Epithelial cell of proximal tubule (primary cell): ENCODE measurements at places on chromosomes 1 and 21.
A peak's percentile ranks its signal among the peaks of the same experiment; 100 is the strongest.

DNA sequence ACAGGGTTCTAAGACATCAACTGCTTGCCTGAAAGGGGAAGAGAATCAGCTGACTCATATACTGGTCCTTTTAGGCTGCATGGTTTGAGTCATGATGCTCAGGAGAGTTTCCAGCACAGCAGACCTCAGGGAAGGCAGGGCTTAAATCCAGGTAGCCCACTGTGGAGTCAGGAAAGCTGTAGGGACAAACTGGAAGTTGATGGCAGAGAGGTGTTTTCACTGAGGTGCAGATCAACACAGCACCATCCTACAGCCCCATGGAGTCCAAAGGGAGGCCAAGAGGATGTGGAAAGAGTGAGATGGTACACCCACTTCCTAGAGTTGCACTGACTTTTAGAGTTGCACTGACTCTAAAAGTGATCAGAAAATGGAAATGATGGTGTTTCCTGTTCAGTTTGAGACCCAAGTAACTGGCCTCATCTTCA lies 252.4 kb upstream of the DUSP10 start:
- no peak for DNase-seq

- no peak for DNase-seq
These were observed 348.7 kb downstream of the RWDD3 start for GRCh38 chr1:95582746-95583145.

- no peak for DNase-seq
These were observed 135.3 kb downstream of the GDAP2 start for GRCh38 chr1:117794073-117794472.

DNA sequence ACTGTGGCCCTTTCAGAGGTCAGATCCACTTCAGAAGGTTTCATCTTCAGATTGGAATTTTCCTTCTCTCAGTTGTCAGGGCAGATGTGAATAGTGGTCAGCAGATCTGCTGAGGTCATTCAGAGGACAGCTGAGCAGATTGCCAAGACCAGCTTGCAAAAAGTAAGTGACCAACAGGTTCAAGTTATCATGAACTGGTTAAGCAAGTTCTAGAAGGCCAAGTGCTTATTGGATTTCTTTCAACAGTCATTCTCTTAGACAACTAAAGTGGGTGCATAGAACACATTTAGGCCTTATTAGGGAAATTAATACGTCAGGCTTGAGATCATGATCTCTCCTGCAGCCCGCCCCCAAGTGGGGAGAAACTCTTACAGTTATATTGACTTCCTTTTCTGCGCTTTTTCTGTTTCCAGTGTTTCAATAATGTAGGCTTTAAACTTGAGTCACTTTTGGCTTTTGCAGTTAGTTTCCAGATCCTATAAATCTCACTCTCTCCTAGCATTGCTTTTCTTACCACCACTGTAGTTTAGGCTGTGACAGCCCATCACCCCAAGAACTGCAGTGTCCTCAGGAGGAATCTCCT lies 96.4 kb downstream of the C1orf21 start:
- DNase-seq: peak; percentile 23

GRCh38 chr1:26697978-26698849 lies 2.4 kb downstream of the ARID1A start:
- DNase-seq: peak; percentile 87

- no peak for DNase-seq
These were observed 836.1 kb upstream of the ADAMTS5 start for GRCh38 chr21:27802816-27803475.

GRCh38 chr1:36755303-36756230 lies 272.9 kb upstream of the CSF3R start:
- DNase-seq: no peak

DNA sequence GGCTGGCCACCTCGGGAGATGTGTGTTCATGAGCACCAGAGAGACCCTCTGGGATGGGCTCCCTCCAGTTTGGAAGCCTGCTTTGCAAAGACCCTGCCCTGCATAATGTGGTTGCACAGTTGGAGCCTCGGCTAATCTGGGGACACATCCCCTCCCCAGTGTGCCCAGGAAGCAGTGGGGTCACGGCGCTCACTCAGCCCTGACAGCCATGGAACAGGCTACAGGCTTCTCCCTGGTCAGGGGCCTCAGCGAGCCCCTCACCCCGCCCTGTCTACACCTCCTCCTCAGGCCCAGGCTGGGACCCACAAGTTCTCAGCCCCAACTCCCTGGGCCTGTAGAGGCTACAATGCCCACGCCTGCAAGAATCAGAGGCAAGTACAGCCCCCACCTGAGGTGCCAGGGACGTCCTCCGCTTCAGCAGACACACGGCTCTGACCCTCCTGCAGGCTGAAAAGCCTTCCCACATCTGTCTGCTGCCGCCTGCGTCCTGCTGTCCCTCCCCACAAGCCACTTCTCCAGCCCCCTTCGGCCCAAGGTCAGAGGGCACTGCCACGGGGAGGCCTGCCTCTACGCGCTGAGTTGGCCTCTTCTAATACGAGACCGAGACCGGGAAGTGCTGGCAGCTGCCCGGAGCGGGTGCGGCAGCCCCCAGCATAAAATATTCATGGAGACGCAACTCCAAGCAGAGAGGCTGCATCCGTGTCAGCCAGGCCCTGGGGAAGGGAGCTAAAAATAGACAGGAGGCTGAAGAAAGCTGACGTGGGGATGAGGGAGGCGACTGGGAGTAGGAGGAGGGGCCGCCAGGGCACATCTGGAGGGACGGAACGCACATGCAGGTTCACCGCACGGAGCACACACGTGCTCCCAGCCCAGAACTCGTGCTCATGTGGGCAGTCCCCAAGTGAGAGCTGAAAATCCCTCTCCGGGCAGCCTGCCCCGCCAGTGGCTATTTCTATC lies 15.2 kb upstream of the GPR153 start:
- DNase-seq: no peak

GRCh38 chr1:16099412-16099811 lies 26.0 kb upstream of the FAM131C start:
- DNase-seq: no peak

DNA sequence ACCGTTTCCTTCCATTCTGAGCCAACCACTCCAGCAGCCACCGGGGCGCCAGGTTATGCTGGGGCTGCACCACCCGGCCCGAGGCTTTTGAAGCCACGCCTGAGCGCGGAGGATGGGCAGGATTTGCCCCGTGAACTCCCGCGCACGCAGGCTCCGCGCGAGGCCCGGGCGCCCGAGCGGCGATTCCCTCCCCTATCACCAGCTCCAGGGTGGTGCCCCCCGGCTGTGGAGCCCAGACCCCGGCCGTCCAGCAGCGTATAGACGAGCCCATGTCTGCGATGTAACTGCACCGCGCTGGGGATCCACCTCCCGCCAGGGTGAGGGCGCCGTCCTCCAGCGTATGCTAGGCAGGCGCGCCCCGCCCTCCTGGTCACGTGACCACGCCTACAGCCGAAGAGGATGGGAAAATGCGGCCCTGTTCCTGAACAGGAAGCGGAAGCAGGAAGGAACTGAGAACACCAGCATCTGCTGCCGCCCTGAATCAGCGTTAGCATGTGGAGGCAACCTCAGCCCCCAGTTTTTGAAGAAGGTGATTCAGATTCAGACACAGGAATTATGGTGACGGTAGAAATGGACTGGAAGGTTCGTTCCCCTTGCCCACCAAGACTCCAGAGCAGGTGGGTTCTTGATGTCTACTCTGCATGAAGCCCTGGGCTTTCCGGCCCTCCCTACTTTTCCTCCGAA lies 46.0 kb downstream of the VPS26C start:
- DNase-seq: no peak

- DNase-seq: no peak
These were observed 14.3 kb downstream of the KCNT2 start for GRCh38 chr1:196593955-196594354.

DNA sequence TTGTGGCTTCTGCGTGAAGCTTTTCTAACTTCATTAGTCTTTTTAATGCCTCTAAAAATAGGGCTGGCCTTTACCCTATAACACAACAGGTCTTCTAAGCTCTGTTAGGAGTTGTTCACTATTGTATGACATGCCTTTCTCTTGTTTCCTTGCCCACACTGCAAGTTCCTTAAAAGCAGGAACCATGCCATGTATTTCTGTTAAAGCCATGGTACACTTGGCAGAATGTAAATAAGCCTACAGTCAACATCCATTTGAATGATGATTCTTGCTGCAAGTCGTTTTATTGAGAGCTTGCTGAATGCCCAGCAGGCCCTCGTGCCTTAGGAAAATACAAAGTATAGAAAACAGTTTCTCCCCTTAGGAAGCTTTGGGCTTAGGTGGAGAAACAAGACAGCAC lies 214.6 kb downstream of the DUSP10 start:
- no peak for DNase-seq

DNA sequence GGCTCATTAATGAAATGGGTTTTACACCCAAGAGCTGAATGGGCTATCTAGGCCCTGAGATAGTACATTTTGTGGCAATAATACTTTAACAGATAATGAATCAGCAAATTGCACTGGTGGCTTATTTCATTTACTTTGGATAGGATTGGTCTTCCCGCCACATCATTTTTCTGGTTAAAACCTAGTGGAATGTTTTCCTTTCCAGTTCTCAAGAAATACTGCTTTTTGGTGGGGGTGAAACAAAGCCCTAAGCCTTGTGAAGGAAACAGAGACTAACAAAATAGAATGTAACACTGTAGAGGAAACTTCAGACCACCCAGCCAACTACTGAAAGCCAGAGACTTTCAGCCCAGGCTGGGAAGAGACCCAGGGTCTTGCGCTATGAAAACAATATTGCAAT lies 172.2 kb downstream of the HHIPL2 start:
- no peak for DNase-seq

GRCh38 chr1:112628516-112628915 lies 8.9 kb downstream of the CAPZA1 start:
- DNase-seq: no peak

- no peak for DNase-seq
These were observed 106.8 kb downstream of the TOMM20 start for GRCh38 chr1:235021815-235022214.

- DNase-seq: peak; percentile 59
These were observed 788 bp upstream of the EDEM3 start for GRCh38 chr1:184755226-184756065.

DNA sequence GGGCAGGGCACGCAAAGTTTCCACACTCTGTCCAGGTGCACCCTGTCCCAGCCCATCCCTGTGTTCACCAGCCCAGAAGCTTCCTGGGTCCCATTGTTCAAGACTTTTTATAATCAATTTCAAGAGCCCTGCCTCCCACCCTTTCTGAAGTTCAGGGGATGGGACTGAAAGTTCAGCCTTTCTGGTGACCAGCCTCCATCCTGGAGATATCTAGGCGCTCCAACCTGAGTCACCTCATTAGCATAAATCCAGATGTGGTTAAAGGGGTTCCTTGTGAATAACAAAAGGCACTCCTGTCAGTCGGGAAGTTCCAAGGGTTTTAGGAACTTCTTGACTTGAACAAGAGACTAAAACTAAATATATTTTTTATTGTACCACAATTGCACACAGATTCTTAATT lies 48.4 kb upstream of the RAP1A start:
- no peak for DNase-seq

DNA sequence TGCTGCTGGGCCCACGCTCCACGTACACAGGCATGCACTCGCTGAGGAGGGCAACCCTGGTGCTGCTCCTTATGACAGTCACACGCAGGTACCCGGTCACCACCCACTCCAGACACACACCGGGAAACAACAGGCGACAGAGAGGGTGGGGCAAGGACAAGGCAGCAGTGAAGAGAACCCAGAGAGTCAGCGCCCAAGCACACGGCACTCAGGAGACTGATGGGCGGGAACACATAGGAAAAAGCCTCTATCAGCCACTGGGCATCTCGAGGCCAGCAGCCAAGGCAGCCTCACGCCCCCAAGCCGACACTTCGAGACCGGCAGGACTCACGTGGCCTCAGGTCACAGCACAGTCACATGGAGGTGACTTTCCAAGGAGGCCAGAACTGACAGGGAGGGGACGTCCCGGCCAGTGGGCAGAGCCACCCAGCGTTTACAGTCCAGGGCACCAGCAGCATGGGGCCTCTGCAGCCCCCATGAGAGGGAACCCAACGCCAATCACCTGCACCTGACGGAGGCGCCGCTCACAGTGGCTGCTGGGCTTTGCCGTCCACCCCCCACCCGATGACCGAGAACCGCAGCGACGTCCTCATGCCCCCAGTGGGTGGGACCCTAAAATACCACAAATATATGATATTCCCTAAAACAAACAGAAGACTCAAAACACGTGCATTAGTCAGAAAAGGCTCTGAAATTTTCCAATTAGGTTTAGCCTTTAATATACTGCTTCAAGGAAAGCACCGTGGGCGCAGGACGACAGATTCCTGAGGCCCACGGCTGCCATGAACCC lies 19.7 kb downstream of the PTTG1IP start:
- DNase-seq: no peak

GRCh38 chr1:205703072-205703471 lies 22.8 kb upstream of the SLC45A3 start:
- DNase-seq: no peak

- no peak for DNase-seq
These were observed 135.9 kb downstream of the NPHP4 start for GRCh38 chr1:5856246-5856815.

DNA sequence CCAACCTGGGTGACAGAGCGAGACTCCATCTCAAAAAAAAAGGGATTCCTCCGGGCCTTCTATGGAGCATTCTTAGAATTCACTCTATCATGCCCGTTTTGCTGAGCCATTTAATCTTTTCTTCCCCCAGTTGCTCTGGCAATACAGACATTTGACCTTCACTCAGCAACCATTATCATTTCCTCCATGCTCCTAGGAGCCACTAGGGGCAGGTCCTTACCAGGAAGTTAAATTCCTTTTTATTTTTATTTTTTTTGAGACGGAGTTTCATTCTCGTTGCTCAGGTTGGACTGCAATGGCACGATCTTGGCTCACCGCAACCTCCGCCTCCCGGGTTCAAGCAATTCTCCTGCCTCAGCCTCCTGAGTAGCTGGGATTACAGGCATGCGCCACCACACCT lies 9.7 kb upstream of the CGN start:
- DNase-seq: no peak

DNA sequence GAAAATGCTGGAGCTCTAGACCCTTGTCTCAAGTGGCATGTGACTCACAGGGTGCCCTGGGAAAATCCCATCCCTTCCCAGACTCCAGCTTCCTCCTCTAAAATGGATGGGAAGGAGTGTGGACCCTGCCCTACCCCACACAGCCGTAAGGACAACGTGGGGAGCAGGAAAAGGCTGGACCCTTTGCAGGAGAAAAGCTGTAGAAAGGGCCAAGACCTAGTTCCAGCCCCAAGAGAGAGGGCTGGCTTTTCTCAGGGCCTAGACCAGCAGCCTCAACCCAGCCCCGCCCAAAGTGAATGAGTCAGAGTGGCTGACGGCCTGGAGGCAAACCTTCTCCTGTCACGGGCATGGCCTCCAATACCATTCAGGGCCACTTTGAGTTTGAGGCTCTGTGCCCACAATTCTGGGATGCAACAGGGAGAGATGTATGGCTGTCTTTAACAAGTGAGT lies 1.1 kb downstream of the LAMB3 start:
- no peak for DNase-seq

DNA sequence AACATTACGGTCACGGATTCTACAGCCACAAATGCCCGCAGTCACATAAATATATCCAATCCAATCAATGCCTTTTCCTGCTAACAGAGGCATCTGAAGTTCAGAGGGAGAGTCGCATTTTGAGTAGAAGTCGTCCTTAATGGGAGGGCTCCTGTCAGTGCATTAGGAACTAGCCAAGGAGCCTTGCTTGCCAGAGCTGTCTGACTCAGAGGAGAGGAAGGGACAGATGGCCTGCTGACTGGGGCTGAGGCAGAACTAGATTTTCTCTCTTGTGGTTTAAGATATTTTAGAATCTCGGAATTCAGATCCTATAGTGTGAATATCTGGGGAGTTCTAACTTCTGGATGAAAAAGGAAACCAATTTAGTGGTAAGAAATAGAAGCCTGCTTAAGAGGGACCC lies 10.6 kb downstream of the XKR8 start:
- DNase-seq: no peak

GRCh38 chr21:41344146-41344545 lies 17.7 kb upstream of the MX2 start:
- no peak for DNase-seq

GRCh38 chr1:90012300-90012699 lies 17.4 kb downstream of the ZNF326 start:
- DNase-seq: no peak
